CD4-positive, alpha-beta T cell (primary cell): ENCODE measurements at places on chromosomes 3 and 15. TPM values are rescaled to one million over a fixed set of nuclear protein-coding genes. Genes with fewer than 3 reads are reported as not detected.

Gene ACAP2
- total RNA-seq = 50.7 TPM

Gene OIP5
- total RNA-seq = 0.20 TPM

Gene ECE2
- total RNA-seq = not detected

Gene PRTG
- total RNA-seq = not detected

Gene PDCD7
- 17.7 TPM for total RNA-seq

Gene LDHAL6B
- total RNA-seq = not detected

Gene ROBO2
- total RNA-seq = not detected

- DNase-seq = no peak
Observed at GRCh38 chr3:17535274-17535673, 207.2 kb downstream of the TBC1D5 start.

GRCh38 chr3:156762631-156763185 lies 63.4 kb upstream of the LEKR1 start:
- DNase-seq = no peak

GRCh38 chr3:100265016-100265415 lies 4.2 kb downstream of the TBC1D23 start:
- no peak for DNase-seq

DNA sequence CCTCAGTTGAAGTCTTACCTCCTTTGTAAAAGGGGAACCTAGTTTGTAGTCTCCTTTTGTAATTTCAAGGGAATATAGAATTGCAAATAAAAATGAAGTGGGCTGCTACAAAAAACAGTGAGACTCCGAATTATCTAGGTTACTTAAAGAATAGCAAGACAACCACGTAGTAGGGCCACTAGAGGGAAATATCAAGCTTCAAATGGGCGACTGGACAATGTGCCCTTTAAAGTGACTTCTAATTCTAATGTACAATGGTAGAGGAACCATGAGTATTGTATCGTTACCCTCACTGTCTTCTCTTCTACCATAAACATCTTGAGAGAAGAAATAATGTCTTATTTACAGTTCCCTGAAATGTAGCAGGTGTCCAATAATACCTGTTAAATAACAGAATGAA lies 56.3 kb downstream of the TP63 start:
- no peak for DNase-seq

DNA sequence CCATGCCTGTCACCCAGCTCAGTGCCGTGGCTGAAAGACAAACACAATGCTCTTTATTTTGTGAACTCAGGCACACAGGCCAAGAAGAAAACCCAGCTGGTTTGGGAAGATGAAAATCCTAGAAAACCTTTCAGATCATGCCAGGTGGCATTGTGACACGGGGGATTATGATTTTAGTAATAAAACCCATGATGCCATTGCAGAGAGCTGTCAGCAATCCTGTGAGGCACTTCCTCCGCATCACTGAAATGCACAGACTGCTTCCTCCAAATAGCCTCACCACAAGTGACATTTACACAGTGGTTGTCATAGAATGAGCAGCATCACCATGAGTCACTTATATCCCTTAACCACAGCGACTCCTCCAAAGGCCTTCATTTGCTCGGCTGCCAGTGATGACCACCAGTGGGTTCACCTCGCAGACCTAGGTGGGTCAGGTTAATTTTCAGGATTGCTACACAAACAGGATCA lies 22.7 kb downstream of the ABHD6 start:
- DNase-seq = peak; percentile 9

DNA sequence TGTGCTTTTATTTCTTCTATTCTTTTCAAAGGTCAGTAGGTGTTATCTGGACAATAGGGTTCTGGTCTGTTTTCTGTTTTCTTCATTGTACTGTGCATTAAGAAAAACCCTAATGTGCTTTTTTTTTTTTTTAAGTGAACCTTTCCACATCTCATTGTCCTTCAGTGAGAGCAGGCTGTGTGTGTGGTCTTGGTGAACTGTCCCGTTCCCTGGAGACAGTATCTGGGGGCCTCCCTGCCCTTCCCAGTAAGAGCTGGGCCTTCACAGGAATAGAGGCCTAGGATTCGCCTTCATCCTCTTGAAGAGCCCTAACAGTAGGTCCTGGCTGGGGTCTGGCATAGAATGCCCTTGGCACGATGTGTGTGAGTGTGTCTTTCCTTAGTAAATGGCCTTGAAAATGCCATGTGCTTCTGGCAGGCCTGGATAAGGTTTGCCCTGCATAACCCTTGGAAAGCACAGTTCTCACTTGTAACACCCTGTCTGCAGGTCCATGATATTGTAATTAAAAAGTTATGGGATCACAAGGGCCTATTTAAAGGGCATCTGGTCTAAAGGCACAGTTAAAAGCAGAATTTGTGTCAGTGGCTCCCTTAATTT lies 81.2 kb downstream of the IGF1R start:
- no peak for DNase-seq

DNA sequence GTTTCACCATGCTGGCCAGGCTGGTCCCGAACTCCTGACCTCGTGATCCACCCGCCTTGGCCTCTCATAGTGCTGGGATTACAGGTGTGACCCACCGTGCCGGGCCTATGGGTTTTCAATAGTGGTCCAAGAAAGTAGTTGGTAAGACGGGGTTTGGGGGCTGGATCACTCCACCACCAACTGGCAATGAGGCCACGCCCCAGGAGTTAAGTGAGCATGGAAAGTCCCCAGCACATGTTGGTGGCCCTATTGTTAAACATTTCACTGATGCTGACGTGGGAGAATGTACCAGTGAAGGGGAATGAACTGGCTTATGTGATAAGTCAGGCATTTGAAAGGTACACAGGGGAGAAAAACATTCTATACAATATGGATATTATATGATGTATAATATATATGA lies 80.4 kb downstream of the CHRD start:
- no peak for DNase-seq

DNA sequence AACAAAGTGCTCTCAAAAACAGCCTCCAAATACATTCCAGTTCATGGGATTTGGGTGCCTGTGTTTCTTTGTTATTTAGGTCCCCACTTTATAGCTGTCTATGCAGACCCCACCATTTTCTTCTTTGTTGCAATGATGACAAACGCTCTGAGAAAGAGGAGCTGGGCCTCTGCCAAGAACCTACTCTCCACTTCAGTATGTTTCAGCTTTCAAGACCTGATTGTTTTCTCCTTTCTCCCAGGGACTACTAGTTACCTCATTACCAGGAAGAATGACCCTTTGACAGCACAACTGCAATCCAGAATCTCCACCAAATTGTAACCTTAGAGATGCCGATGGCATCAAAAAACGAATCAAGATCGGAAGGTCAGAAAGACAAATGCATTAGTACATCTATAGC lies 236.8 kb downstream of the MEIS2 start:
- no peak for DNase-seq

DNA sequence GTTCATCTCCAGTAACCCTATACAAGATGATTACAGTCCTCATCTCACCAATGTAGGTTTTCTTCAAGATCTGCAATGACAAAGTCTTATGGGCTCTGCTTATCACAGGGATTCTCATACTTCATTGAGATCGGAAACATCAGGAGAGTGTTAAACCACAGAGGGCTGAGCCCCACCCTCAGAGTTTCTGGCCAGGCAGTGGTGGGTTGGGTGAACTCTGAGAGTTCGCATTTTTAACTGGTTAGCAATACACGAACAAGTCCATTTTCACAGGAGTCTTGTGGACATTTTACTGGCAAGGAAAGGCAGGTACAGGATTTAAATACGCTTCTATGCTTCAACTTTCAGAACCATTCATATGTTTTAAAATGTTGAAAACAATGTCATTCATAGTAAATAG lies 366.7 kb upstream of the ROBO2 start:
- no peak for DNase-seq

GRCh38 chr15:29890336-29891095 lies 68.2 kb upstream of the TJP1 start:
- no peak for DNase-seq

GRCh38 chr3:12186046-12186445 lies 27.3 kb upstream of the TIMP4 start:
- no peak for DNase-seq

GRCh38 chr3:114642951-114643741 lies 349.3 kb downstream of the TIGIT start:
- no peak for DNase-seq

DNA sequence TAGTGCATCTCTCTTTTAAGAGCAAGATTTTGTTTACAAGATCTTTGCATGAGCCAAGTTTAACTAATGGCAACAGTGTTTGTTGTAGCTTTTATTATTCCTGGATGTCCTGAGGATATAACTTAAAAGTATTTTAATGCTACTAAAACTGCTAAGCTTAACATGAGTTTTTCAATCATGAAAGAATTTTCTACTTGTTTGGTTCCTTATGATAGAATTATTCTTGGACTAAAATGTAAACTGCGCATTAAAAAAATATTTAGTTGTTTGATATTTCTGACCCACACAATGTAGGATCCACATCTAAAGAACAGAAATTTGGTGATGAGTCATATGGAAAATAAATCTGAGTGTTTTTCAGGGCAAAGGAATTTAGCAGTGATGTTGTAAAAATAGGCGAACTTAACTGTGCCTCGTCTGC lies 70.8 kb downstream of the RAP2B start:
- DNase-seq = no peak
